GOT3 (cell line): ENCODE measurements at places on chromosomes 7 and 10.

DNA sequence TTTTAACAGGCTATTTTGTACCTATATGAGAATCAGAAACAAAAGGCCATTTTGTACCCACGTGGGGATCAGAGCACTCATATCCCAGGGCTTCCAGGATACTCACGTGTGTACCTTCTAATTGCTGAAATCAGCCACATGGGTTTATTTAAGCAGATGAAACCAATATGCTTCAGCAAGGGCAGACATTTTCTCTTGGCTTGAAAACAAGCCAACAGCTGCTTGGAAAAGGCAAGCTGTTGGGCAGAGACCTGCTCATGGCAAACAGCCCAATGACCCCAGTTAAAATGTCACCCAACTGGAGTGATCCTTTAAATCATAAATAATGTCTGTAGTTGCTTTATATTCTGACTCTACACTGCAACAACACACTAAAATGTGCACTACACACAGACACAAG lies 26.5 kb upstream of the TOMM7 start:
- no peak for DNase-seq

DNA sequence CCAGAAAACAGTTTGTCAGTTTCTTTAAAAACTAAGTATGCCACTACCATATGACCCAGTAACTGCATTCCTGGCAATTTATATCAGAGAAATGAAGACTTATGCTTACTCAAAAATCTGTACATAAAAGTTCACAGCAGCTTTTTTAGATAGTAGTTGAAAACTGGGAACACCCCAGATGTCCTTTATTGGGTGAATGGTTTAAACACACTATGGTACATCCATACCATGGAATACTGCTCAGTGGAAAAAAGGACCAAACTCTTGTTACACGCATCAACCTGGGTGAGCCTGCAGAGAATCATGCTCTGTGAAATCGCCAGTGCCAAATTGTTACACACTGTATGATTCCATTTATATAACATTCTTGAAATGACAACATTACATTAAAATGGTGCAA lies 127.6 kb upstream of the RET start:
- DNase-seq = no peak

DNA sequence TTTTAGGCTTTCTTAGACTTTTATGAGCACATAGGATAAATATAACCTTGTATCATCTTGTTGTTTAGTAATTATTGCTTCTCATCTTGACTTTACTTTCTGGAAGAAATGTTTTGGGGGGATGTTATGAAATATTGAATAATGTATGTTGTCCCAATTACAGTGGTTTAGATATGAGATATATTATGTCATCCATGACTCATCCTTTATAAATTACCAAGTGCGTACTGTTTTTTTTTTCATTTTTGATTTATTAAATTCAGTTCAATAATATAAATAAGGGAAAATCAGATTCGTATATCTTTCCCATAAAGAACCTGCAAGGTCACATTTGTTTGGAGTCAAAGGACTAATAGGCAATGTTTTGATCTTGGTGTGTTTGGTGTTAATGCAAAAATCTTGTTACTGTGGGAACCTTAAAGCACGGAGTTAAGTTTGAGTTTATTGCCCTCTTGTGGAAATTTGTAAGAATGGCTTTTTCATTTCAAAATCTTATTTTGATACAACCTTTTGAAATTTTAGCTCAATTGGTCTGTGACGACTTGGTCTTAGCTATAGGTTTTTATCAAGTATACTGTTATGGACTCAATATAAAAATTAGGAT lies 108.6 kb downstream of the SRI start:
- no peak for DNase-seq

DNA sequence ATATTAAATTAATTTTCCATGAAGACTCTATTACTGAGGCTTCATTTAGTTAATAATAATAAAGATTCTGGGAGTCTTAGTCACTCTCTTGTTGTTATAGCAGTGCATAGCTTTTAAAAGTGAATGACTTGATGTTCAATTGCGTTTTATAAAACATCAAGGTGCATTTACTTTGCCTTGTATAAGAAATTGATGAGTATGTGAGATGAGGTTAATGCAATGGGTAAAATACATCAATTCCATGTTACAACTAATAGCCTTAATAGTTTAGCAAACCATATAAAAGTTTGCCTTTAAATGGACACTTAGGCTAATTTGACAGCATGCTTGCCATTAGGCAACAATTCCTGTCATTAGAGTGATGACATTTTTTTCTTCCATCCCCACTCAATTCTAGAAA lies 173.6 kb upstream of the TEX47 start:
- no peak for DNase-seq

- DNase-seq = no peak
These were observed 52.0 kb upstream of the SMNDC1 start for GRCh38 chr10:110356628-110357245.

GRCh38 chr10:109987452-109988211 lies 20.2 kb upstream of the ADD3 start:
- no peak for DNase-seq

DNA sequence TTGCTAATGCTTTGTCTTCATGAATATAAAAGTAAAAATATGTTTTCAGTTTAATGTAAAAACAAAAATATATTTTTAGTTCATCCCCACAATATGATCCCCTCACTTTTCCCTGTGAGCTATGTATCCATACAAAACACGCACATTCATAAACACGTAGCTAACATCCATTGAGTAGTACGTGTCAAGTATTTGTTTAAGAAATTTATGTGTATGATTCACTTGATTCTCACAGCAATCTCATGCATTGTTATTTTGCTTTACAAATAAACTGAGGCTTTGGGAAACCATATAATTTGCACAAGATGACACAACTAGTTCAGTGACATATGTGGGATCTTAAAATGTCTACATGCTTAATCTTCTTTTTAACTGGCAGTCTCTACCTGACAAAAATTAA lies 329.6 kb upstream of the SEMA3C start:
- no peak for DNase-seq

DNA sequence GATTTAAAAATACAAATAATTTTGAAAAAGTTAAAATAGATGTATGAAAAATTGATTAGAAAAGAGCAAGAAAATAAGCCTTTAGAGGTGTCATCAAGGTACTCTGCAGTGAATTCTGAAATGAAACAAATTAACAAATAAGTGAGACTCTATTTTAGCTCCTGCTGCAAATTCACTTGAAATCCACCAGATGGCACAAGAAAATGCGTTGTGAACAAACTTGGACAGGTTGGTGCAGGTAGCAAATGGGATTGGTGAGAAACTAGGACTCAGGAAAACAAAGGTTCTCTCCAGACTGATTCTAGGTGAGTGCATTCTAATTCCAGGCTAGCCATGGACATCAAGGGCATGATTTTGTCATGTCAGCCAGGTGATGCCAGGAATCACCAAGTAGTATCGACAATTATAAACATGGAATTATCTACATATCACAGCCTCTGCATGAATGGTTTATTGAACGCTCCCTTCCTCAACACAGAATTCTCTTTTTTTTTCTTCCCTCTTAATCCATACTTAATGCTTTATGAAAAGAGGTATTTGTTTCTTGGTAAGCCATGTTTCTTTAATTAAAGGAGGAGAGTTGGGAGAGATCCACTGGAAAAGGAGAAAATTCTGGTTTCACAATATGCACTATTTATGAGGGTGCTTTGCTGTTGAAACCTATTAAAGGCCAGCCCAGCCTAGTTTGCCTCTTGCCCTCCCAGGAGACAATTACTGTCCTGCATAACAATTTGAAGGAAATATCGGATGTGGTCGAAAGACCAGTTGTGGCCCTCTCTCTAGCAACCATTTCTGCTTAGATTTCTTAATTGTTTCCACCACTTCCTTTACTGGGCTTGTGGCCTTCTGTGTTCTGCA lies 118.1 kb downstream of the ZNF365 start:
- no peak for DNase-seq

DNA sequence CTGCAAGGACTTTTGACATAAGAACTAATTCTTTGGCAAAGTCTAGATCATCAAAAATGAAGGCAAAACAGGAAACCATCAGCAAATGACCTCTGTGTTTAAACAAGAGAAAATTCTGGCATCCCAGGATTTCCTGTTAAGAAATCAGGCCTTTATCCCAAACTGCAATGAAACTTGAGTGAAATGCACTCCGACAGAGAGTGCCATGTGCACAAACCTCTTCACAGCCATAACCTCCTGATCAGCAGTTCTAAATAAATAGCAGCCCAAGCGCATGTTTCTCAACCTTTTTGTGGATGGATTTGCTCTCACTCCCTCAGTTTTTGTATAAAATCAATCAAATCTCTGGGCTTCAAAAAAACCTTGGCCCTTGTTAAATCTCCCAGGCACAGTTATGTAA lies 107.7 kb upstream of the EEPD1 start:
- DNase-seq = no peak

DNA sequence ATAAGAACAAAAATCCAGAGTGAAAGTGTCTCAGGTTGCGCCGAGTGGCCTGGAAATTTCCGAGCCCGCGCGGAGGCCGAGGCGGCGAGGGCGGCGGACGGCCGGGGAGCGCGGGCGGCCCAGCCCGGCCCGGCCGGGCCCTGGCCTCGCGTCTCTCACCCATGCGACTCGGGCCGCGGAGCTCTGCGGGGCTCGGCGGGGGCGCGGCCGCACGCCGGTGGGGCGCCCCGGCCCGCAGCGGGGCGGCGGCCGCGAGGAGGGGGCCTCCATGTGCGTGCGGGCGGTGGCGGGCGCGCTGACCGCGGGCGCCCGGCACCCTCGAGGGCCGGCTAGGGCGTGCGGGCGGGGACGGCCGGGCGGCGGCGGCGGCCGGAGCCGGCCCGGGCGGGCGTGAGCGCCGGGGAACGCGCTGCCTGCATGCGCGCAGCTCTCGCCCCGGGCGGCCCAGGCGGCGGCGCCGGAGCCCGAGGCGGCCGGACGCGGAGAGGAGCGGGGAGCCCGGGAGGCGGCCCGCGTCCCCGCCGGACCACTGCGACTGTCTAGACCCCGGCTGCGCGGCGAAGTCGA lies 302 bp upstream of the EN2 start:
- no peak for DNase-seq

DNA sequence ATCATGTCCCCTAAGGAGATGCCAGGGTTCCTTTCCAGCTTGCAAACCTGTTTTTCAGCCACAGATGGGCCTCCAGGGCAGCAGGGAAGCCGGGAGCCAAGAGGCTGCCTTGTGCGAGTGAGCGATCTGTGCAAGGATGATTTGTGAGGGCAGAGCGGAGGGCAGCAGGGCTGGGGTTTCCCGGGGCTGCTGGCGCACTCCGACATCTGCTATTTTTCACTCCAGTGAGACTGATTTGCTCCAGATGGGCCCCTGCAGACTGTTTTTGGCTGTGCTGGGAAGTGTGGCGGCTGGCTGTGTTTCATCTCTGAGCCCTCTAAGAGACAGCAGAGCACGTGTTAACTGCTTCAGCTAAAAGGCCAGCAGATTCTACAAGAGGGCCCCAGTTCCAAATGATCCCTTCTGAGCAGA lies 466.2 kb downstream of the TYW1 start:
- no peak for DNase-seq

- no peak for DNase-seq
These were observed 150.9 kb upstream of the PRSS58 start for GRCh38 chr7:142408794-142409193.

GRCh38 chr10:62769574-62770242 lies 34.8 kb upstream of the ADO start:
- no peak for DNase-seq

- DNase-seq = no peak
These were observed 441.9 kb downstream of the PARD3 start for GRCh38 chr10:34373211-34373610.

DNA sequence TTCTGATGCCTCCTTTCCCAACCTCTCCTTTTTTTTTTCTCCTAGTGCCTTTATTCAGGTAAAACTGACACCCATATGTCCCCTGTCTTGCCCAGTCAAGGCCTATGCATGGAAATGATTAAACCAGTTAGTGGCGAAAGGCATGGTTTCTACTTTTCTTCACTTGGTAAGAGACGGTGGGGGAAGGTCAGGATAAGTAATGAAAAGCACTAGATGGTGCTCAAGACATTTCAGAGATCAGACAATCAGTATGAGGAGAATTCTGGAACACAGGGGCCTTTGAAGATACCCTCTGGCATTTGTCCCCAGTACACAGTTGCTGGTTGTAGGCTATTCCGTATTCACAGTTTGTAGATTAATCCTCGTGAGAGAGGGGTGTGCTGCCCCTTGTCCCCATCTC lies 121.2 kb downstream of the RTKN2 start:
- no peak for DNase-seq

DNA sequence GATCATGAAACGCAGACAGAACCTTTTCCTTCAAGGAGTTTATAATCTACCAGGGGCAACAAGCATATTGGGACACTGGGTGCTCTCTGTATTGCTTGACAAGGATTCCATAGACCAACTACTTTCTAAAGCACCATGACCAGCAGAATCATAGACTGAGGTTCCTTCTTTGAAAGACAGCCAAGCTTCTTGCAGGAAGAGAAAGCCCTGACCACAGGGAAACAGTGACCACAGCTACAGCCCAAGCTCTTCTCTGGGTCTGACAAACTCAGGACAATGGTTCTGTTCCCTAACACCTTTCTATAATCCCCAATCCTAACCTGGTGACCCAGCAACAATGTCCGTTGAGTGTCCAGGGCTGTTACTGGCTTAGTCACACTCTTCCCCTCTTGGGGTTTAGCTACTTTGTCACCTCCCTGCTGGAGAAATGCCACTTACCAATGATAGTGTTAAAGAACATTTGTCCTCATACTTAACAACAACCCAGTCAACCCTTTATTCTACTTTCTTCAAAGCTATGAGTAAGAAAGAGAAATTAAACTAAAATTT lies 155.7 kb downstream of the JAZF1 start:
- DNase-seq = no peak

GRCh38 chr7:144050093-144050492 lies 1.3 kb downstream of the OR2A5 start:
- DNase-seq = no peak

- DNase-seq = no peak
These were observed 64.0 kb downstream of the OAT start for GRCh38 chr10:124354411-124355382.

DNA sequence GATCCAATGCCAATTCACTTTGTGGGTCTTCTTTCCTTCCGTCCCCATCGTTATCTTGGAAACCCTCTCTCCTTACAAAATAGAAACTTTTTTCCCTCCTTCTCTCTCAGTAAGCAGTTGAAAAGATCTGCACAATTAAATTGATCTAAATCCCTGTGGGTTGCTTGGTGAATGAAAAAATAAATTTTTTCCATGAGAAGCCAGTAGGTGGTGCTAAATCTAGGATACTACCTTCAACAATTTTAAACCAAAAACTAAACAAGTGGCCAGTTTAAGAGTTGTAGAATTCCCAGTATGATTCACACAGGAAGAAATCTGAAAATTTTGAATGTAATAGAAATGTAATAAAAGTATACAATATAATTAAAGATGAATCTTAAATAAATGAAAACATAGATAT lies 990.3 kb upstream of the ZNF722 start:
- DNase-seq = no peak

GRCh38 chr10:122273966-122274545 lies 3.0 kb downstream of the BTBD16 start:
- DNase-seq = no peak

GRCh38 chr7:141837683-141838082 lies 3.6 kb downstream of the PRSS37 start:
- DNase-seq = no peak

DNA sequence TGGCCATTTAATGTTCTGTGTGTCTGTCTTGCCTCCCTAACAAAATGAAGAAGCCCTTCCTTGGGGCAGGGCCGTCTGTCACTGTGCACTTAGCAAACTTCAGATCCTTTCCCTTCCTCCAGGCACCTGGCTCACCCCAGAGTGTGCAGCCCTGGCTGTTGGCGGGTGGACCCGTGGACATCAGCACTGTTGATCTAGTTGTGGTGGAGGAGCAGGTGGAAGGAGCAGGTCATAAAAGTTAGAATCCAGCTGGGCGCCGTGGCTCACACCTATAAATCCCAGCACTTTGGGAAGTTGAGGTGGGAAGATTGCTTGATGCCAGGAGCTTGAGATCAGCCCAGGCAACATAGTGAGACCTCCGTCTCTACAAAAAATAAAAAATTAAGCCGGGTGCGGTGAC lies 12.7 kb downstream of the RAB19 start:
- no peak for DNase-seq
